ENCODE measurements at places on chromosomes 1 and 21. TPM values are rescaled to one million over a fixed set of nuclear protein-coding genes. Genes with fewer than 3 reads are reported as not detected.
A peak's percentile ranks its signal among the peaks of the same experiment; 100 is the strongest.

Gene MARK1
- total RNA-seq: not detected

Gene SLC22A15
- 0.74 TPM for total RNA-seq

Gene DNASE2B
- total RNA-seq: not detected

Gene CCNL2
- total RNA-seq: 47.9 TPM

Gene CCDC181
- not detected for total RNA-seq

Gene SPRR3
- total RNA-seq: not detected

Gene SH2D1B
- not detected for total RNA-seq

Gene TAS1R3
- not detected for total RNA-seq

Gene SERPINC1
- not detected for total RNA-seq

Gene KCNJ15
- not detected for total RNA-seq

Gene SLC5A9
- total RNA-seq: not detected

DNA sequence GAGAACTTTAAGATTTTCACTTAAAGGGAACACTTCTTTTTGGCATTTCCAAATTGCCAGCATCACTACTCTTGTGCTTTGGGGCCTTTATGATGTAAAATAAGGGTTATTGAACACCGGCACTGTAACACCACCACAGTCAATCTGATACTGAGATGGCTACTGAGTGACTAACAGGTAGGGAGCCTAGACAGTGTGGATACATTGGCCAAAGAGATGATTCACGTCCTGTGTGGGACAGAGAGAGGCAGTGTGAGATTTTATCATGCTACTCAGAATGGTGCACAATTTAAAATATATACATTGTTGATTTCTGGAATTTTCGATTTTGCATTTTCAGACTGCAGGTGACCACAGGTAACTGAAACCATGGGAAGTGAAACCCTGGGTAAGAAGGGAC lies 261.6 kb downstream of the SPATA17 start:
- no peak for DNase-seq

GRCh38 chr1:116001739-116002487 lies 25.6 kb downstream of the SLC22A15 start:
- DNase-seq: no peak

DNA sequence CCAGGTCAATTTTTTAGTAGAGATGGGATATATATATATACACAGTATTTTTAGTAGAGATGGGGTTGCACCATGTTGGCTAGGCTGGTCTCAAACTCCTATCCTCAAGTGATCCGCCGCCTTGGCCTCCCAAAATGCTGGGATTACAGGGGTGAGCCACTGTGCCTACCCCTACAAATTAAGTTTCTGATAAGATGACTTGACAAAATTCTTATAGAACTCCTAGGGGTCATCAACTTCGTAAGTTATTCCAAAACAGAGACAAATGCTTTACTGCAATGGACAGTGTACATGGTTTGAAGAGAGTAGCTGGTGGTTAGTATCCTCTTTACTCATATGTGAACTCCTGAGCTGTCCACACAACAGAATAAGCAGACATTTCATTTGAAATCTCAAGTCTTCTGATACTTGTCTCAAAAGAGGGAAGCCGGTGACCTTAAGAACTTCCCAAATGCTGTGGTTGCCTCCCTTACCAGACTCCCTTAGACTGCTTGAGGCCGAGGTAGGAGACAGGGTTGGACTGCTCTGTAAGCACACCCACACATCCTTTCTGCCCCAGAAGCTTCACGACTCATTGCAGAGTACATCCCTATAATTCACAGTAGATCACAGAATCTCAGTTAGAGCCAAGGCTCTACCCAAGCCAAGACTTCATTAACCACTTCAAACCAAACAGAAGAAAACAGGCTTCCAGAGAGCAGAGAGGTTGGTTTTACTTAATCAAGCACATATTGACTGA lies 244.1 kb upstream of the IRF2BP2 start:
- peak; percentile 40 for DNase-seq

GRCh38 chr1:186620566-186621350 lies 59.5 kb downstream of the PTGS2 start:
- DNase-seq: peak; percentile 77

GRCh38 chr1:28971980-28972771 lies 57.8 kb downstream of the EPB41 start:
- peak; percentile 89 for DNase-seq

DNA sequence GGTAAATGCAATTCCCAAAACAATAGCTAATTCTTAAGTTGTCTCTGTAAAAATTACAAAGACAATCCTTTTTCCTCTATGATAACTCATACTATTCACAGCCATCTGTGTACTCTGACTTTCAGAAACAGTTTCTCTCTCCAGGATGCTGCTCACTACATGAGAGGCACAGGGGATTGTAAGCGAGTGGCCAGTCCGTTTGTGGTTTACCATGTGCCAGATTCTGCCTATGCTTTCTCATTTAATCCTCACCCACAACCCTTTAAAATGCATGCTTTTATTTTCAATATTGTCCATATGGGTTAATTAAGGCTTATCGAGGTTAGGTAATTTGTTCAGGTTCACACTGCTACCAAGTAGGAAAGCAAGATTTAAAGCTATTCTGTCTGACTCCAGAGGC lies 23.0 kb downstream of the RGS1 start:
- no peak for DNase-seq

DNA sequence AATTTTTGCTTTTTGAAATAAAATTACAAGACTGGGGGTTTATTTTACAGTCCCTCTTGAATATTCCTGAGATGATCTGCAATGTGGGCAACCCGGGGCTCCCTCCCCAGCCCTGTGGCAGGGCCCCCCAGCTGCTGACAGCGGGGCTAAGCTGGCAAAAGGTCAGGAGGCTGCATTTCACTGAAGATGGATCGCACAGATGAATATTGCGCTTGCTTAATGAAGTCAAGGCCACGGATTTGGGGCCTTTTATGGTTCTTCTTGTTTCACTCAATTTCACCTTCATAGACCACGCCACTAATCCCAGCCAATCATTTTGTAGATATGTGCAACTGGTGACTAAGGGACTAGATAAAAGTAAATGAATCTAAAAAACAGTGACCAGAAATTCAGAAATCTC lies 50.8 kb upstream of the SLC22A15 start:
- no peak for DNase-seq

- no peak for DNase-seq
Observed at GRCh38 chr1:213119794-213120193, 68.8 kb downstream of the RPS6KC1 start.

GRCh38 chr1:30615076-30615795 lies 108.1 kb downstream of the MATN1 start:
- no peak for DNase-seq

DNA sequence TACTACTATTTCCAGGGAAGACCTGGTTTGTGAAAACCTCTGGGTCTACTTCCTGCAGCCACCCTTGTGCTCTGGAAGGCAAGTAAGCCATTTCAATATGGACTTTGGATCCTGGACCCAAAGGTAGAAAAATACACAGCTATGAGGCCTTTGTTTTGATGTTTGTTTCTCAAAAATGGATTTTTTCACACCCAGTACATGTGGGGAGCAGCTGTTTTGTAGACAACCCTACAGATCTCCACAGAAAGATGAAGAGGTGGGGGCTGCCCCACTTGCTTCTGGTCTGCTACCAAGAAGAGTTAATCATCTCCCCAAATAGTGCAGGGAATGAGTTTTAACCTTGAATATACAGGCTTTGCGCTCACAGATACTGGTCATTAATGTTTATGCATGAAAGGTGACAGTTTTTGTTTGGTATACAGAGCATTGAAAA lies 29.2 kb downstream of the ZNF281 start:
- no peak for DNase-seq

- DNase-seq: no peak
Observed at GRCh38 chr1:182569939-182570610, 19.0 kb downstream of the RNASEL start.

GRCh38 chr1:228818296-228818695 lies 83.0 kb downstream of the RHOU start:
- DNase-seq: no peak

DNA sequence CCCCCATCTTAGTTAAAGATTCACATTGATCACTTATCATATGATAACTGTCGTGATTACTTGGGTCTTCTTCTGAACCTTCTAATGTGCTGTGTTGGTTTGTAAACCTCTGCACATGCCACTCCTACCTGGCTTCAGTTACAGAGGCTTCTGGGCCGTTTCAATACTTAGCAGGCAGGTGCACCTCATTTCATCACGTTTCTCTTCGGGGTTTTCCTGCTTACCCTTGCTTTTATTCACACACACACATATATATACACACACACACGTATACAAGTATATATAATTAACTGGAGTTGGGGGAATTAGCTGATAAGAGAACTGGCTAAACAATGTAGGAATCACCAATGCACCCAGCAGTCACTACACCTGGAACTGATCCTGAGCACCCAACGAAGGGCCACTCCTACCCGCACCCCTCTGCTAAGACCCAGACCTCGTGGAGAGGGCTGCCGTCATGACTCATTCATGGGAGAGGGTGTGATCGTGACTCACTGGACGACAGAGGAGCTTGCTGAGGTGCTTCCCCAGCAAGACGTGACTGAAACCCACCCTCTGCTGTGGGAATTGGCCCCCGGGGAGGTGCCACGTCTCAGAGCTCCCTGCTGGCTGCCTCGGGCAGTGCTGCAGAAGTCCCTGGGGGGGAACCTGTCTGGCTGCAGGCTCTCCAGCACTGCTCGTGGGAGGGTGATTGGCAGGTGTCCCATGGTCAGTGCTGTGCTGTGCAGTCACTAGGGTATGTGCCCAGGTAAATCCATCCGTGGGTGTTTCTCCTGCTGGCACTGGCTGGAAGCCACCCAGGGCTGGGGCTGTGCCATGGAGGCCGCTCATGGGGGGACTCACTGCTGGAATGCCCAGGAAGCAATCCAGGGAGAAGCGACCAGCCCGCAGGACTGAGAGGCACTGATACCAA lies 166.6 kb downstream of the DYRK1A start:
- peak; percentile 62 for DNase-seq

DNA sequence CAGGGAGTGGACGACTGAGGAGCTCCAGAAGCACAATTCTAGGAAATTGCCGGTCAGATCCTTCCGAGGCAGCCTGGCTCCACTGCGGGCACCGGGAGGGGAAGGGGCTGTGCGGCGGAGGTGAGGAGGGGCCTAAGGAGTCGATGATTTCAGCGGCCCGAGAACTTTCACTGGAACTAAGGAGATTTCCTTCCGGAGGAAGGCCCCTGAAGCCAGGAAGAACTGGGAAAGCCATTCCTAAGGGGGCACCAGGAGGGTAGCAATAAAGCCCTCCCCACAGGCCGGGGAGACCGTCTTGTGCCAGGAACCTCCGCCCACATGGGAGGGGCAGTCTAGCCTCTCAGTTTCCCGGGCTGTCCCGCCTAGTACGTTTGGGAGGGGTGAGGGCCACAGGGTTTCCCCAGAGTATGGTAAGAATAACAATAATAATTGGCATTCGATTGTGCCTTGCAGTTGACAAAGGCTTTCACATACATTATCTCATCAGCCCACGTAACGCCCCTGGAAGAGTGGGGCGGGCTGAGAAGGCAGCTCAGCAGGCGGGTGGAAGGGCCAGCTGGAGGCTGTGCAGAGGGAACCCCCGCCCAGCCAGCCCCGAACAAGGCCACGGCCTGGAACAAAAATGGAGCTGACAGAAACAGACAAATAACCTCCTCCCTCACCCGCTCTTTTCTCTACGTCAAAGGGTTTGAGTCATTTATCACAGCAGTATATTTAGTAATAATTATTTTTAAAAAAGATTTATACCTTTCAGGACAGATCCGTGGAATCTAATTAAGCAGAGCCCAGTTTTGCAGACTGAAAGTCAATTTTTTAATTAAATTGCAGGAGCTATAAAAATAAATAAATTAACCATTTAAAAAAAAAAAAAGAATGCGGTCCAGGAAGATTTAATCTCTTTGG lies 19.8 kb downstream of the NPR1 start:
- DNase-seq: no peak

GRCh38 chr1:30928789-30929134 lies 20.2 kb upstream of the SDC3 start:
- DNase-seq: no peak

DNA sequence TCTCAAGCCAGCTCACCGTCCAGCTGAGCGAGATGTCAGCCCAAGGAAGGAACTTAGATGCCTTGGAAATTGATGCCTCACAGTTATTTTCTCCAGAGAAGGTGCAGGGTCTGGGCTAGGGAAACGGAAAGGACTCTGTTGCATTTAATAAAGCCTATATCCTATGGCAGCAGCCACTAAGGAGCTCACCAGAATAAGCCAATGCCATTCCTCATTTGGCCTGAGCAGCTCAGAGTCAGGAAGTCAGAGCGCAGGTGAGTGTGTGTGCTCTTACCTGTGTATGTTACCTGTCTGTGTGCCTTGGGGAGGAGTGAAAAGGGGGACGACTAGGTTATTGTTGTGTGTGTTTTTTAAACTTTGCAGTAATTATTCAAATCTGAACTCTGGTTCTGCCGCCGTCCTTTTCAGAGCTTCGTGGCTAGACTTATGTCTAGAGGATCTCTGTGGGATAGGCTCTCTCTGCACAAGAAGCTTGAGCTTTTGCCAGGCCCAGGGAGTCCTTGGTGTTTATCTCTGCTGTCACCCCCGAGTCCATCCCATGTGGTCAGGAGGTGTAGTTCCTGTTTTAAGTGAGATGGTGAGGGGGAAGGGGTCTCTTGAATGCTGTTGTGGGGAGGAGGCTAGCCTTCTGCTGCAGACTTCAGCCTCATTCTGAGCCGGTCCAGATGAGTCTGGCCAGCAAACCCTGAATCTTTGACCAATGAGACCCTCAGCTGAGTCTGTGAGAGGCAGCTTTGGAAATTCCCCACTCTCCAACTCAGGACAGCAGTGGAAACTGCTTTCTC lies 2.4 kb downstream of the TMCC2 start:
- no peak for DNase-seq

DNA sequence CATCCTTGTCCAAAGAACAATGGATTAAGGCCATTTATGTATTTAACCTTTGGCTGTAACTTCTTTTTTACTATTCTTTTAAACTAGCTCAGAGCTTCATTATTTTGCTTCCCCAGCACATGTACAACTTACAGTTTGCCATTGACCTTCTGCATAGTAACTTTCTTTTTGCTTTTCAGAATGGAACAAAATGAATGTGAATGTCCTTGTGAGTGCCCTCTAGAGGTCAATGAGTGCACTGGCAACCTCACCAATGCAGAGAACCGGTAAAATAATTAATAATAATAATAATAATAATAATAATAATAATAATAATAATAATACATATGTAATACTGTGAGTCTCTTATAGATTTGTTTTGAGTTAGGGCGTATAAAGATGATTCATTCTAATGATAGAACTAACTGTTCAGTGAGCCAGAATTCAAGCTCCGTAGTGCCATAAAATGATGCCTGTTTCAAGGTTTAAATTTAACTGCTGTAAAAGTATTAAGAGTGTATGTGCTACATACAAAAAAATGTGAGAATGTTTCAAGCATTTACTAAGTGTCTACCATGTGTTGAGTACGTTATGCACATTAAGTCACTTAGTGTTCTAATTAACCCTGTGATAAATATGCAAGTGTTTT lies 69.0 kb upstream of the RAVER2 start:
- DNase-seq: no peak

All from MG63 (cell line).